ENCODE measurements at places on chromosomes 2 and 18. TPM values are rescaled to one million over a fixed set of nuclear protein-coding genes. Genes with fewer than 3 reads are reported as not detected.
A peak's percentile ranks its signal among the peaks of the same experiment; 100 is the strongest.

The RTKN gene
- total RNA-seq = 19.1 TPM

The NGEF gene
- total RNA-seq = 0.28 TPM

The SPOPL gene
- 29.1 TPM for total RNA-seq

The G6PC2 gene
- total RNA-seq = not detected

The C1GALT1C1L gene
- 2.7 TPM for total RNA-seq

The LRATD1 gene
- total RNA-seq = 4.4 TPM

The CDH19 gene
- 69.6 TPM for total RNA-seq

The RESP18 gene
- not detected for total RNA-seq

The LIMS4 gene
- total RNA-seq = 5.5 TPM

The STAT4 gene
- total RNA-seq = 0.68 TPM

The EFHD1 gene
- total RNA-seq = 6.9 TPM

The FMNL2 gene
- total RNA-seq = 17.8 TPM

The DSG2 gene
- total RNA-seq = 3.6 TPM

The NT5DC4 gene
- total RNA-seq = not detected

DNA sequence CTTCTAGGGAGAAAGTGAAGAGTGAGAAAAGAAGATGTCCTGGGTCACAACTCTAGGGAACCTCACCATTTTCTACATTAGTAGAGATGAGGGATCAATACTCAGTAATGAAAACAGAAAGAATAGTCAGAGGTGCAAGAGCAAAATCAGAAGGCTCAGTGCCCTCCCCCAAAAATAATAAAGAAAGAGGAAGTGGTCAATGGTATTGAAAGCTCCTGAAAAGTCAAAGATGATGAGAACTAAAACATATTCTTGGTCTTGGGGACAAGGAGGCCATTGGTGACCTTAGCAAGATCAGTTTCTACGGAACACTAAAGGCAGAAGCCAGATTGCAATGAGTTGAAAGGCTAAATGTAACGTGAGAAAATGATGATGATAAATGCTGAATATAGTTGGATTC lies 24.5 kb upstream of the MYO1B start:
- no peaks in the 10 kb centered on the region for H3K36me3 ChIP-seq
- H3K27ac ChIP-seq = no peak overlapping the region
- no peaks in the 10 kb centered on the region for H3K27me3 ChIP-seq
- no peak overlapping the region for H3K4me3 ChIP-seq
- no peak for DNase-seq
- H3K4me1 ChIP-seq = no peaks in the 10 kb centered on the region

- H3K4me1 ChIP-seq = no peaks in the 10 kb centered on the region
- no peaks in the 10 kb centered on the region for H3K27me3 ChIP-seq
- H3K4me3 ChIP-seq = no peak overlapping the region
- no peaks in the 10 kb centered on the region for H3K36me3 ChIP-seq
- DNase-seq = no peak
- no peak overlapping the region for H3K27ac ChIP-seq
These were observed 201.4 kb upstream of the SIX2 start for GRCh38 chr2:45210462-45211195.

DNA sequence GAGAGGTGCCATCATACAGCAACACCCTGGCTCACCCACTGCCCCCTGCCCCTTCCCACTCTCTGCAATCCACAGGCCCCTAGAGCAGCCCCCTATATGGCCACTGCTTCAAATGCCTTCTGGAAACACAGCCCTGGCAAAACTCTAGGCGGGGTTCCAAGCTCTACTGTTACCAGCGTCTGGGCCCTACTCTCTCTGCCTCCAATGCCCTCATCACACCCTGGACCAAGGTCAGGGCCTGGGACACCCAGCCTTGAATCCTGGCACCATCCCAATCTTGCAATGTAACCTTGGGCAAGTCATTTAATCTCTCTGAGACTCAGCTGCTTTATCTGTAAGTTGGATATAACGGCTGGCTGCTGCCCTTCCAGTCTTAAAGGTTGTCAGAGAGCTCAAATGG lies 39.2 kb upstream of the LOXHD1 start:
- no peaks in the 10 kb centered on the region for H3K4me1 ChIP-seq
- no peaks in the 10 kb centered on the region for H3K36me3 ChIP-seq
- H3K27me3 ChIP-seq = no peaks in the 10 kb centered on the region

DNA sequence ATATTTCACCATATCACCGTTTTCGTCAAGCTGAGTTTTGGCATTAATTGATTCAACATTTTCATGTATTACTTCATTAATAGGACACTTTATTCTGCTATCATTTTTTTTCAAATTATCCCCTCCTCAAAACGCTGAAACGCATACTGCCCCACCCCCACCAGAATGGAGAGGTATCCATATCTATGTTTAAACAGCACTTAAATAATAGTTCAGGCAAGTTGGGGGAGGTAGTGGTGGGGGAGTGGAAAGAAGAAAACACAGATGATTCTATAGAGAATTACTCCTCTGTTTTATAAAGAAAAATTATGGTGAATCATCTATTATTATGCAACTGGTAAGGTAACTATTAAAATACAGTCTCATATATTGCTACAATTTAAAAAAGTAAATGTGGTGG lies 314.4 kb upstream of the ZEB2 start:
- no peaks in the 10 kb centered on the region for H3K36me3 ChIP-seq
- no peak overlapping the region for H3K4me3 ChIP-seq
- H3K27ac ChIP-seq = no peak overlapping the region
- no peak for DNase-seq
- H3K27me3 ChIP-seq = no peaks in the 10 kb centered on the region
- H3K4me1 ChIP-seq = no peaks in the 10 kb centered on the region

DNA sequence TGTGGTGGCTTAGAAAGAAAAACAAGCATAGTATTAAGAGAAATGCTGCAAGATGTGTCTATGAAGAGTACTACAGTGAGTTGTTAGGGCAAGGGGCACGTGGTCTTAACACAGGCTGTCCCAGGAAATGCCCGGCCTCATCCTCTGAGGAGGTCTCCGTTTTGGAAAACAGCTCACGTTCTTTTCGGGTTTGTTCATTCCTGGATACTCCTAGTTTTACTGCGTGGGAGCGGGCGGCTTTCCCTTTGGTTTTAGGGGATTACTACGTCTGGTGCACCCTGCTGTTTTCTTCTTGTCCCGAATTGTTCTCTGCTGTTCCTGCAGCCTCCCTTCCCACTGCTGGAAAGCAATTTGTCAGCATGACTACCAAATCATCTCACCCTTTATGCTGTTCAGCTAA lies 55.5 kb upstream of the RAB6D start:
- DNase-seq = no peak
- no peaks in the 10 kb centered on the region for H3K4me1 ChIP-seq
- H3K4me3 ChIP-seq = no peak overlapping the region
- H3K36me3 ChIP-seq = no peaks in the 10 kb centered on the region

GRCh38 chr2:8412586-8412985 lies 269.3 kb upstream of the ID2 start:
- no peaks in the 10 kb centered on the region for H3K4me1 ChIP-seq
- H3K27me3 ChIP-seq = no peaks in the 10 kb centered on the region
- H3K4me3 ChIP-seq = no peak overlapping the region
- DNase-seq = peak; percentile 72
- no peaks in the 10 kb centered on the region for H3K36me3 ChIP-seq
- no peak overlapping the region for H3K27ac ChIP-seq

GRCh38 chr18:13793819-13794218 lies 30.1 kb upstream of the MC5R start:
- H3K27me3 ChIP-seq = no peaks in the 10 kb centered on the region
- H3K27ac ChIP-seq = no peak overlapping the region
- H3K4me3 ChIP-seq = no peak overlapping the region

DNA sequence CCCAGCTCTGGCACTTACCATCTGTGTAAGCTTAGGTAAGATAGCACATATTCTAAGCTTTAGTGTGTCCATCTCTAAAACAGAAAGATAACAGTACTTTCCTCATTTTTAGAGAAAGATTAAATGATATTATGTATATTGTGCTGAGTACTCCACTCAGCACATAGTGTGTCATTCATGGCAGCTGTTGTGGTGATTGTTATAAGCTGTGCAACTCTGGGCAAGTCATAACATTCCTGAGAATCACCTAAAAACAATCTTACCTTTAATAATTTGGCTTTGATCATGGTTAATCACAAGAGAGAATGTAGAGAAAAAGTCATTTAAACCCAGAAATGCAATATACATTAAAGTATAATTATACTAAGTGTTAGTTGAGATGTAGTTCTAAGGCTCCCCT lies 391.5 kb downstream of the GALNT13 start:
- H3K4me3 ChIP-seq = no peak overlapping the region
- no peak for DNase-seq
- H3K36me3 ChIP-seq = no peaks in the 10 kb centered on the region
- H3K27ac ChIP-seq = no peak overlapping the region
- H3K27me3 ChIP-seq = no peaks in the 10 kb centered on the region

- H3K27me3 ChIP-seq = no peaks in the 10 kb centered on the region
- H3K4me1 ChIP-seq = no peaks in the 10 kb centered on the region
- no peaks in the 10 kb centered on the region for H3K36me3 ChIP-seq
- H3K4me3 ChIP-seq = no peak overlapping the region
These were observed 222.5 kb upstream of the COPS8 start for GRCh38 chr2:236862961-236863728.

DNA sequence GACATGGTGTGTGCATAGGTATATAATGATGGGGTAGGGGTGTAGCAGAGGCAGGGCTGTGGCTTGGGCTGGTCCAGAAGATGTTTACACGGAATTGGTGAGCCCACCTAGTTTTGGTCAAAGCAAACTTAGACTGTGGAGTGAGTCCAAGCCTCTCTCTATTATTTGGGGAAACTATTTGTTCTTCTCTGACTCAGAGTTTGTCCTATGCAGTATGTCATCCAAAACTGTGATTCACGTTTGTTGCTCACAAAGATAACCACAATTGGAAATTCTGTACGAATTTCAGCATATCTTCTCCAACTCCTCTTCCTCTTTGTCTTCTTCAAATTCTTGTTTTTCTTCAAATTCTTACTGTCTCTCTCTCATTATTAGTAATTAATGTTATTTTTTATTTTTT lies 292.9 kb downstream of the XIRP2 start:
- no peak for DNase-seq
- H3K27me3 ChIP-seq = no peaks in the 10 kb centered on the region
- no peak overlapping the region for H3K4me3 ChIP-seq
- no peaks in the 10 kb centered on the region for H3K36me3 ChIP-seq

GRCh38 chr2:219969508-219969907 lies 342.1 kb downstream of the SLC4A3 start:
- no peaks in the 10 kb centered on the region for H3K27me3 ChIP-seq
- H3K4me3 ChIP-seq = no peak overlapping the region
- no peak overlapping the region for H3K27ac ChIP-seq

DNA sequence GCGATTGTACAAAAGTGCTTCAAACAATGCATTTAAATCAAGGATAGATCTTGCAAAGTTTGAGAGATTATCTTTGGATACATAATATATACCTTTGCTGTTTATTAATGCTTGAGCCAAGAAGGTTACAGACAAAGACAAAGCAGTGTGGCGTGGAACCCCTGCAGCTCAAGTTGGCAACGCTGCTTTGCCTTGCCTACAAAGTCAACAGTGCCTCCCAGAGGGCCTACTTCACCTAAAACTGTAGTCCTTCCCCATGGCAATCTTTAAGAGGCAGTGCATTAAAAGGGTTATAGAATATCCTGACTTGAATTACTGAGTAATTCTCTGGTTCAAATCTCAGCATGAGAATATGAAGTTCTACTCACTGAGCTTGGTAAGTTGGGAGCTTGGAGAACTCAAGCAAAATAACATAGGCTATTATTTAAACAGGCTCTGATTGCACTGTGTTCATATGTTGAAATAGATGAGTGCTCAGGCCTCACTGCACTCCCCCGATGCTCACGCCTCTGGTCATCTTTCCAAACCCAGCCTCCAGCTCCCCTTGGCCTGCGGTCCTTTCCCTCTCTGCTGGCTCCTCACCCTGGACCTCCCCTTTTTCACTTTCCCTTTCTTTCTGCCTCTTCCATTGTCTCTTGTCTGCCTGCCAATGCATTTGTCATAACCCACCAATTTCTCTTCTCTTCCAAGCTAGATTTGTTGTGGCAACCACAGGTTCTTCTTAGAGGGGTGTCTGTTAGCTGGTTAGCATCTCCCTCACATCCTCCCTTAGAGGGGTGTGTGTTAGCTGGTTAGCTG lies 96.5 kb downstream of the MYT1L start:
- H3K27me3 ChIP-seq = no peaks in the 10 kb centered on the region
- no peak for DNase-seq
- no peaks in the 10 kb centered on the region for H3K4me1 ChIP-seq
- no peak overlapping the region for H3K27ac ChIP-seq
- no peak overlapping the region for H3K4me3 ChIP-seq

DNA sequence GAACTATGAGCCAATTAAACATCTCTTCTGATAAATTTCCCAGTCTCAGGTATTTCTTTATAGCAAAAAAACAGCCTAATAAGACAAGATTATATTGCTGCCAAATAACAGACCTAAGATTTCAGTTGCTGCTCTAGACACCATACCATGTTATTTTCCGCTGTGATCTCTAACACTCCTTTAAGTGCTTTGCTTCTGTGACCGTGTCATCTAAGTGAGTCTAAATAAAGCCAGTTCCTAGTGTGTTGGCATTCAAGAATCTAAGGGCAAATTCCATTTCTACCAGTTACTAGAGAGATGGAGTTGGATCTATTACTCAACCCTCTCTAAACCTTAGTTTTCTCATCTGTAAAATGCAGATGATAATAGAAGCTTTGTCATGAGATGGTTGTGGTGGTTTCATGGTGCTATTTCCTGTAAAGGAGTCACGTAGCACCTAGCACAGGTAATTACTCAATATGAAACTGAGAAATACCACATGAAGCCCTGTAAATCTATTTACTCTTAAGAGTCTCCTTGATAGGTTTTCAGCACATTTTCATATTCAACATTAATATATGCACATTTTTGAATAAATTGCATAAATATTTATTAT lies 40.5 kb downstream of the SPHKAP start:
- H3K36me3 ChIP-seq = no peaks in the 10 kb centered on the region
- H3K27me3 ChIP-seq = no peaks in the 10 kb centered on the region
- H3K4me3 ChIP-seq = no peak overlapping the region
- no peaks in the 10 kb centered on the region for H3K4me1 ChIP-seq
- DNase-seq = no peak
- H3K27ac ChIP-seq = no peak overlapping the region

- no peaks in the 10 kb centered on the region for H3K36me3 ChIP-seq
- H3K27ac ChIP-seq = no peak overlapping the region
- no peaks in the 10 kb centered on the region for H3K27me3 ChIP-seq
- H3K4me1 ChIP-seq = no peaks in the 10 kb centered on the region
- no peak for DNase-seq
These were observed 33.9 kb upstream of the RAB6C start for GRCh38 chr2:129945557-129945956.

- H3K4me1 ChIP-seq = no peaks in the 10 kb centered on the region
- peaks cover 13% of the 10 kb centered on the region for H3K27me3 ChIP-seq
- no peak for DNase-seq
- no peak overlapping the region for H3K4me3 ChIP-seq
- H3K36me3 ChIP-seq = no peaks in the 10 kb centered on the region
- no peak overlapping the region for H3K27ac ChIP-seq
These were observed 3.4 kb upstream of the ADD2 start for GRCh38 chr2:70771446-70771845.

Measured in sigmoid colon (tissue), 7 donors.